ENCODE measurements at places on chromosomes 1 and 21.

DNA sequence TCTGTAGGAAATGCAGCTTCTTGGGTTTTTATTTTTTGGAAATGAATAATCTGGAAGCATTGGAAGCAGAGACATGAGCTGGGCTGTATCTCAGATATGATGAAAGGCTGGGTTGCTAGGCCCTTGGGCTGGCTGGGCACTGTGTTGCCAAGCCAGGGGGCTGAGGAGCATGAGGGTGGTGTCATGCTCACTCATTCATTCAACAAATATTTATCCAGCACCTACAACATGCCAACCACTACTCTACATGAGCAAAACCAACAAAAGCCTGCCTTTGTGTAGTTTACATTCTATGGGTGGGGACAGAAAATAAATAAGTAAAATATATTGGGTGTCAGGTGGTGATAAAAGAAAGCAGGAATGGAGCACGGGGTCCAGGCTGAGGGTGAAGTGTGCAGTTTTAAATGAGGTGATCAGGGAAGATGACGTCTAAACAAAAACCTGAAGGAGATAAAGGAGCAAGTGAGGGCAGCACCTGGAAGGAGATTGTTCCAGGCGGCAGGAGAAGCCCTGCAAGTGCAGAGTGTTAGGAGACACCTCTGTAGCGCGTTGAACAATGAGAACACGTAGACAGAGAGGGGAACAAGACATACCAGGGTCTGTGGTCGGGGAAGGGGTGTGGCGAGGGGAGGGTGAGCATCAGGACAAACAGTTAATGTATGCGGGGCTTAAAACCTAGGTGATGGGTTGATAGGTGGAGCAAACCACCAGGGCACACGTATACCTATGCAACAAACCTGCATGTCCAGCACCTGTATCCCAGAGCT is 10.9 kb downstream of the TAGLN2 start:
- no peak for DNase-seq

GRCh38 chr1:102099916-102100315 is 103.2 kb upstream of the OLFM3 start:
- DNase-seq: no peak

GRCh38 chr1:226575739-226576378 is 27.3 kb downstream of the STUM start:
- no peak for DNase-seq

- peak; percentile 38 for DNase-seq
Measured at GRCh38 chr1:84851839-84852238, 41.2 kb downstream of the LPAR3 start.

DNA sequence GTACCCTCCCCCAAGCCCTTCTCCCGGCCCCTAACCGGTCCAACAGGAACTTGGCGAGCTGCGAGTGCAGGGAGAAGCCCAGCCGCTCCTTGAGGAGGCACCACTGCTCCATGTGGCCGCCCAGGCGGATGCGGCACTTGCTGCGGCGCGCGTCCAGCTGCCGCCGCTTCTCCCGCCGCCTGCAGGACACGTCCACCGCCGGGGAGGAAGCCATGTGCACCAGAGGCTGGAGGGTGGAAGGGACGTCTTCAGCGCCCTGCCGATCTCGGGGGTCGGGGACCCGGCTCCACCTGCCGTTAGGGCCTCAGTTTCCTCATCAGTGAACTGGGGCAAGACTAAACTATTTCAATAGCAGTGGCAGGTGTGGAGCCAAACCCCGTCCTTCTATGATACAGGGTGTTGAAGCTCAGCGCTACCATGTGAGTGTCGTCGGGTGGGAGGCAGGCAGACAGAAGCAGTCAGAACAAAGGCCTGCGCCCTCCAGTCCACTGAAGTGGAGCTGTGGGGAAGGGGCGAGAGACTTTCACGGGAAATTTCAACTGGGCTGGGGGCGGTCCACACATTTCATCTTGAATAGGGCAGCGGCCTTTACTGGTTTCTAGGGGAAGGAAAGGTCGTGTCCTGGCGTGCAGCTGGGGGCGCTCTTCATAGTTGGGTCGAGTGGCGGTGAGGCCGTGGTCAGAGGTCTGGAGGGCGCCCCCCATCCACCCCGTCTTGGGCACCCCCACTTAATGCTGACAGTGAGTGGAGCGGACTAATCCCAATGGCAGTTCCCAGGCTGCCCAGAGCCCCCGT is 592 bp downstream of the ZNF692 start:
- peak; percentile 53 for DNase-seq

- DNase-seq: peak; percentile 46
Measured at GRCh38 chr1:15994590-15995351, 9.3 kb upstream of the SRARP start.

DNA sequence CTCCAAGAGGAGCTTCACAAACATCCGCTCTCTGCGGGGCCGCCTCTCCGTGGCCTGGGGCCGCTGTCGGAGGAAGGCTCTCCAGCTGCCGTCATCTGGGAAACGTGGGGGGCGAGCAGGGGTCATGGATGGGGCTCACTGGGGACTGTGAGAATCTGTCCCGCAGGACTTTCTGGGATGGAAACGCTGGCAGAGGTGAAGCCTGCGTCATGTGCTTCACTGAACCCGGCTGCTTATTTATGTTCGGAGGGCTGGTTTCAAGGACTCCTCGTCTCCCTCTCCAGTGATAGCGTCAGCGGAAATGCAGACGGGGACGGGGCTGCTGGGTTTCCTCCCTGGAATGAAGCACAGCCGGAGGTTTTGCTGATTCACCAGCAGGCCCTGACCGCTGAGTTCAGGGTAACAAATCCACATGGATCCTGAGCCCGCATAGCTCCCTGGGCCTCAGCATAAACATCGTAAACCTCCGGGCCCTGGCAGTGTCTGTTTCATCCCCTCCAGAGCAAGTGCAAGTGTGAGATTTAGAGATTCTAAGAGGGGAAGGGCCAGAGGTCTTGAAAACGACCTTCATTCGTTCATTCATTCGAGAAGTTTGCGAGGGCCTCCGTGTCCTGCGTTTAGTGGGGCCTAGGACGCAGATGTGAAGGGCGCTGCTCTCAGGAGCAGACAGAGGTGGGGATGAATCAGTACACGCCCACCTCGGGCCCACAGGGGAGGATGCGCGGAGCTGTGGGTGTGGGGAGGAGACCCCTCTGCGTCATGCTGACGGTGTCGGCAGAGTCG is 7.0 kb upstream of the POFUT2 start:
- DNase-seq: peak; percentile 7

DNA sequence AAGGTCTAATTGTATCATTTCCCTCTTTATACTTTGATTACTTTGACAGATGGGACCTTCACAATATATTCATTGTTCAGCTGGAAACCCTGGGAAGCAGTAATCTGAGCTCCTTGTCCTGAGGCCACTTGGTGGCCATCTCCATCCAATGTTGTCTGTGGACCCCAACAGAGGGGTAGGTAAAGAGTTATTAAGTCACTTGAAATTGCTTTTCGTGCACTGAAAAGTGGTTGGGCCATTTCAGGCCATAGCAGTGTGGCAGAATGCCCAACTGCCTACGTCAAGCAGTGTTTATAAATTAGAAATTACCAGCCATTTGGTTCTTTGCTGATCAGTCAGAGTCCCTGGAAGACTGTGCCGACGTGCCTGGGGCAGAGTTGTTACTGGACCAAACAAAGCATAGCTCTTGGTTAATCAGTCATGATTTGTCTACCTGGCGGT is 308.3 kb upstream of the USP25 start:
- DNase-seq: no peak

GRCh38 chr1:205913451-205914154 is 29.7 kb downstream of the SLC26A9 start:
- DNase-seq: no peak

GRCh38 chr21:37489553-37489952 is 123.0 kb downstream of the DYRK1A start:
- no peak for DNase-seq

DNA sequence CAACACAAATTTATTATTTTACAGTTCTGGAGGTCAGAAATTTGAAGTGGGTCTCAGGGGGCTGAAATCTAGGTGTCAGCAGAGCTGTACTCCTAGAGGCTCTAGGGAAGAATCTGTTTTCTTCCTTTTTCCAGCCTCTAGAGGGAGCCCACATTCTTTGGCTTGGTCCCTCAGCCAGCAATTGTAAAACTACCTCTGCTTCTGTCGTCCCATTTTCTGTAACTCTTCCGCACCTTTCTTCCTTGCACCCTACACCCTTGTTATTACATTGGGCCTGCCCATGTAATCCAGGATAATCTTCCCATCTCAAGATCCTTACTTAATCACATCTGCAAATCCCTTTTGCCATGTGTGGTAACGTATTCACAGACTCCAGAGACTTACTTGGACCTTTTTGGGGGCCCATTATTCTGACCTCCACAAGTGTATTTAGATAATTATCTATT is 24.8 kb upstream of the THEM4 start:
- DNase-seq: peak; percentile 81

DNA sequence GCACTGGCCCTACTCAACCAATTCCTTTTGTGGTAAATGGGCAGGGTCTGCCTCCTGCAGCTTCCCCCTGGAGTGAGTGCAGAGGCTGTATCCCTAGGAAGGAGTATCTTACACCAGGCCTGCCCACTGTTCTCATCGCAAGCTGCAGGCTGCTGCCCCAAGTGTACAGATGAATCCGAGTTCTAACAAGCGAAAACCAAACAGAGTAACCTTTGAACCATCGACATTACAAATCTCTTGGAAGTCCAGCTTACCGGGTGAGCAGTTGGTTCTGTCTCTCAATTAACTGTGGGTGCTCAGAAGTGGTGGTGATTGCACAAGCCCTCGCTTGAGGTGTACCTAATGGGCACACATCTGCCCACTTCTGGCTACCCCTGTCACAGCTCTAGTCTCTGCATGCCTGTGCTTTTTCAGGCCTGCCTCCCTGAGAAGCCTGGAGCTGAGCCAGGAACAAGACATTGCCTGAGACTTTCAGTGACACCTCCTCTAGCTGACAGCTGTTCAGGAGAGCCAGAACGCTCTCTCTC is 22.7 kb downstream of the INAVA start:
- DNase-seq: no peak

DNA sequence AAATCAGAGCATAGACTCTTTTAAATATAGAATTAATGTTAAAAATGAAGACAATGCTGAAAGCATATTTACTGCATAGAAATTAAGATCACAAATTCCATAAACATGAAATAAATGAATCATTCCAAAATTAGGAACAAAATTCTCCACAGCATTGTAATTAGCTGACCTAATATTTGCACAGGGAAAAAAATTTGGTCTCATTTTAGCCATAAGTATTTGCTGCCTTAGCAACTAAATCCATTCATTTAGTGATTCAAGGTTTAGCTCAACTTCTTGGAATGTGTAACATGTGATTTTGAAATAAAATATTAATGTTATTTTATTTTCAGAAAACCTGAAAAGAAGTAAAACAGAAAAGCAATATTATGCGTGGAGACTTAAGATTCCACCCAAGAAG is 25.5 kb downstream of the ADAMTS5 start:
- DNase-seq: no peak

DNA sequence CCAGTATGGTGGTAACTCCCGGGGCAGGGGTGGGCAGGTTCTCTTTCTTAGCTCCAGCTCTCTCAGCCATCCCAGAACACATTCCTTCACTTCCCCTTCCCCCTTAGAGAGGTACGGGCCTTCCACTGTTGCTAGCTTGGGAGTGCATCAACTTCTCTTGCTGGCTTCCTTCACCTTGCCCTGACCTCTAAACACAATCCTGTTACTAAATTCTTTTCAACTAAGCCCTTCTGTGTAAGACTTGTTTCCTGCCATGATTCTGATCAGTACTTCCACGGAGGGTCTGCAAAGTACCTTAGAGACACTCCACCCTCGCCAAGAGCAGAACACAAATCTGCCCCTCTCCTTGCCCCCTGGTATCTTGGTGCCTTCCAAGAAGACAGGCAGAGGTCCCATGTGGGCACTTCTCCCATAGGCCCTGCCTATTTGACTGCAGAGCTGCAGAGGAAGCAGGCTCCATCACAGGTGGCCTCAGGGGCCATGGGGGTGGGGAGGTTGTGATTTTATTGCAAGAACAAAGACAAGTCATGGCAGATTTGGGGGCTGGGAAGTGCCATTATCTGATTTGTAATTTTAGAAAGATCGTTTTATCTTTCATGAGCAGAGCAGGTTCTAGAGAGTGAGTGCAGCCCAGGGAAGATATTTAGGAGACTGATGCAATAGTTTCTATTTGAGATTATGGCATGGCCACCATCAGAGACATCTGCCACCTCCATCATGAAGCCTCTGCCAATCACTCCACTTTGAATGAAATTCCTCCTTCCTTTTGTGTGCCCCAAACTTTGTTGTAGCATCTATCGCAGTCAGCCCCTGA is 182.5 kb upstream of the JUN start:
- no peak for DNase-seq

DNA sequence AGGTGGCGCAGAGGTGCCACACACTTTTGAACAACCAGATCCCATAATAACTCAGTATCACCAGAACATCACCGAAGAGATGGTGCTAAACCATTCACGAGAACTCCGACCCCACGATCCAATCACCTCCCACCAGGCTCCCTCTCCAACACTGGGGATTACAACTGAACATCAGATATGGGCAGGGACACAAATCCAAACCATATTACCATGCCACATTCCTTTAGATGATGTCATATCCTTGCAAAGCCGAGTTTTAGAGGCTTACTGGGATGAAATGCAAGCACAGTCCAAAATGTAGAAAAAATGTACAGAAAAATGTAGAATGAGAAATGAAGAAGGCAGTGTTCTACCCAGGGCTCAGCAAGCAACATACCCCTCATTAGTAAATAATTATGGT is 64.7 kb downstream of the SGIP1 start:
- DNase-seq: no peak

GRCh38 chr1:23215291-23215690 is 2.0 kb downstream of the HTR1D start:
- no peak for DNase-seq
